Heart left ventricle (tissue), 16 donors: ENCODE measurements at places on chromosomes 11 and 22. TPM values are rescaled to one million over a fixed set of nuclear protein-coding genes. Genes with fewer than 3 reads are reported as not detected.

FXYD6 gene
- 39.5 TPM for total RNA-seq

KCNJ1 gene
- total RNA-seq = not detected

OR8G5 gene
- total RNA-seq = not detected

SMC1B gene
- total RNA-seq = not detected

OR2AG1 gene
- not detected for total RNA-seq

DAGLA gene
- 3.1 TPM for total RNA-seq

KCNA4 gene
- 5.4 TPM for total RNA-seq

GGTLC2 gene
- not detected for total RNA-seq

CDHR5 gene
- not detected for total RNA-seq

OR52J3 gene
- total RNA-seq = not detected

GRCh38 chr11:7252683-7253213 is 1.0 kb downstream of the SYT9 start:
- no peak for DNase-seq

DNA sequence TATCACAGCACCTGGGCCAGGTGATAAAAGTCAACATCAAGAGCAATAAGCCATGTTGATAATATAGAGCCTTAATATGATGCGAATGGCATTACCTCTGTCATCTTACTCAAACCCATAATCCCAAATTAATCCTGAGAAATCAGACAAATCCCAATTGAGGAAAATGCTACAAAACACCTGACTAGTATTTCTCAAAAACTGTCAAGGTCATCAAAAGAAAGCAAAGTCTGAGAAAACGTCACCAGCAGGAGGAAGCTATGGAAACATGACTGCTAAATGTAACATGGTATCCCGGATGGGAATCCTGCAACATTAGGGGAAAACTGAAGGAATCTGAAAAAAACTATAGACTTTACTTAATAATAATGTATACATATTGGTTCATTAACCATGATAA is 29.6 kb downstream of the ASCL2 start:
- no peak for DNase-seq

GRCh38 chr11:35647421-35648093 is 15.0 kb upstream of the TRIM44 start:
- no peak for DNase-seq

- DNase-seq = no peak
Observed at GRCh38 chr11:69178819-69179482, 23.2 kb downstream of the SMIM38 start.

GRCh38 chr11:12455938-12456337 is 78.6 kb downstream of the PARVA start:
- DNase-seq = no peak

DNA sequence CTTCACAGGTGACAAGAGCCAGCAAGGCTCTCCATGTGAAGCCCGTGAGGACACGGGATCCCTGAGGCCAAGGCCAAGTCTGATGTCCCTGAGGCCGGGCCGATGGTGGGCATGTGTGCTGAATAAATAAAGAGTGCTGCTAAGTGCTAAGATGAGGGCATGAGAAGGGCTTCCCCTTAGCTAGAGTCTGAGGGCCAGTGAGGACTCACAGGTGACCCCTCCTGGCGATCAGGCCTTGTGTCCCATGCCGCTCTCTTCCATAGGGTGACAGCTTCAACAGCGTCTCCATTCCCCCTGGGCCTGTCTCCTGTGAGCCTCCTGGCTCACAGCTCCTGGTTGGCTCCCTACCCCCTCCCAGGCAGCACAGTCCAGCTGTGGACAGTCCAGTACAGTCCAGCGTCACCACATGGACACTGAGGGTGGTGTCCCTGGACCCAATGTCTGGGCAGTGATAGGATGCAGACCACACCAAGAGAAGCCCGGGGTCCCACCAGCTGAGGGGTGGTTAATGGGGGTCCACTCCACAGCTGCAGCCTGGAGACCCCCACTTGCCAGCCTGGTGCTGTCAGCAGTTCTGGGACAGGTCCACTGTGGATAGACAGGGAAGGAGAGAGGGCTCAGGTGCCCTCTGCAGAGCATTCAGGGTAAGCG is 1033.2 kb downstream of the TBC1D22A start:
- no peak for DNase-seq

GRCh38 chr11:45935349-45936064 is 13.1 kb downstream of the LARGE2 start:
- DNase-seq = no peak

GRCh38 chr22:41290262-41291221 is 4.6 kb upstream of the RANGAP1 start:
- no peak for DNase-seq

- DNase-seq = no peak
Observed at GRCh38 chr11:77471558-77472193, 2.2 kb downstream of the PAK1 start.

DNA sequence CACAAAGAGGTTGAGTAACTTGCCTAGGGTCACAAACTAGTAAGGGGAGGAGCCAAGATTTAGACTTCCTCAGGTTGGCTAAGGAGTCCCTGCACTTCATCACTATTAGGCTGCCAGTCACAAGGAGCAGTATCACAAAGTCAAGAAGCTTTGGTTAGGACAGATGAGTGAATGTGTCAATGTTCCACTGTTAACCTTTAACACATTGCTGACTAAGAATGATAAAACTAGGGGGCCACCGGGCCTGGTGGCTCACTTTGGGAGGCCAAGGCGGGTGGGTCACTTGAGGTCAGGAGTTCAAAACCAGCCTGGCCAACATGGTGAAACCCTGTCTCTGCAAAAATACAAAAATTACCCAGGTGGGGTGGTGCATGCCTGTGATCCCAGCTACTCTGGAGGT is 32.0 kb downstream of the TMEM123 start:
- DNase-seq = no peak
